ENCODE measurements at places on chromosomes 1 and 21.

- no peak for DNase-seq
These were observed 112.6 kb upstream of the PKN2 start for GRCh38 chr1:88571506-88571905.

DNA sequence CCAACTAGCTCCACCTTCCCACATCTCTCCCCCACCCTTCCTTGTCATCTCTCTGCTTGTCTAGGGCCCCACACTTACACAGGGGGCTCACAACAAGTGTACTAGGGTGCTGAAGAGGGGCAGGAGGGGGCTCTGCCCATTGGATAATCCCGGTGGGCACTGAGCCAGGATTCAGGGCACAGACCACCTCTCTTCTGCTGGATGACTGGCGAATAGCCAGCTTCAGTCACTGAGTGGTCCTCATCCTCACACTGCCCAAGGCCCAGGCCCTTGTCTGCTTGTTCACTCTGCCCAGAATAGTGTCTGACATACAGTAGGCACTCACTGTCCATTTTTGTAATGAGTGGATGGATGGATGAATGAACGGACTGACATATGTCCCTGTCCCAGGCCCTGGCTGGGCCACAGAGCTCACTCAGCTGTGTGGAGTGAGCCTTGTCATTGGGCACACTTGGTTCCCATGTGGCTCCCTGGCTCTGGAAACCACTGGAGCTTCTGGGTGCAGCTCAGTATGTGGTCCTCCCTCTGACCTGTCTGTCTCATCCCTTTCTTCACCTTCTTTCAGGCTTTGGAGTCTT lies 36.6 kb downstream of the FOXO6 start:
- DNase-seq, result no peak

GRCh38 chr21:21175798-21176334 lies 177.7 kb downstream of the NCAM2 start:
- no peak for DNase-seq

GRCh38 chr1:230749150-230749549 lies 2.0 kb downstream of the CAPN9 start:
- DNase-seq, result no peak

- no peak for DNase-seq
These were observed 86.7 kb upstream of the PALMD start for GRCh38 chr1:99559166-99559565.

- no peak for DNase-seq
These were observed 446.0 kb downstream of the PTPRU start for GRCh38 chr1:29682171-29682918.

DNA sequence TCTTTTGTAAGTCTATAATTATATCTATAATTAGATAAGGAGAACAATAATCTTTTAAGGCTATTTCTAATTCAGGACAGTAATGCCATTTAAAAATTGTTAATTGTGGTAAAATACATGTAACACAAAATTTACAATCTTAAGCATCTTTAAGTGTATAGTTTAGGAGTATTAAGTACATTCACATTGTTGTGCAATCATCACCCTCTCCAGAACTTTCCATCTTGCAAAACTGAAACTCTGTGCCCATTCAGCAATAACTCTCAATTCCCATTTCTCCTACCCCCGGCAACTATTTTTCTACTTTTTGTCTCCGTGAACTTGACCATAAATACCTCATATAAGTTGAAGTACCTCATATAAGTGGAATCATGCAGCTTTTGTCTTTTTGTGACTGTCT lies 93.9 kb upstream of the KCNA3 start:
- DNase-seq, result no peak
